ENCODE measurements at places on chromosomes 7 and 10. TPM values are rescaled to one million over a fixed set of nuclear protein-coding genes. Genes with fewer than 3 reads are reported as not detected.

Gene ABCB4
- 0.20 TPM for total RNA-seq

GRCh38 chr7:101903515-101903868 lies 86.1 kb downstream of the CUX1 start:
- no peak for ATAC-seq

Gene SOSTDC1
- total RNA-seq: 1.9 TPM

- ATAC-seq: no peak
Measured at GRCh38 chr7:108345710-108346336, 110.4 kb downstream of the NRCAM start.

Gene FBXL13
- 0.36 TPM for total RNA-seq

All from esophagus mucosa (tissue), 1 donor.